ENCODE measurements at places on chromosomes 2 and 18.

- DNase-seq = no peak
Observed at GRCh38 chr2:23944976-23945375, 4.7 kb downstream of the UBXN2A start.

GRCh38 chr2:55490554-55490953 lies 29.0 kb upstream of the CFAP36 start:
- no peak for DNase-seq

DNA sequence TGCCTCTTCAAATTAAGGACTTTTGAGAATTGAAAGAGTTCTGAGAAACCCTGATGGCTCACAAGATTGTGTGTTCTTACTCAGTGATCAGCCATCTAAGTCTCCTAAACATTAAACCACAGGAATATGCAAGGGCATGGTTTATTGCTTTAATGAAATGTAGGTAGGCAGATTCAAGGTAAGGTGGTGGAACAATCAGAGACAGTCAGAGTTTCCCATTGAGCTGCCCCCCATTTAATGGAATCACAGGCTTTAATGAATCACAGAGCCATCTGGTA lies 107.8 kb upstream of the LRATD1 start:
- no peak for DNase-seq

DNA sequence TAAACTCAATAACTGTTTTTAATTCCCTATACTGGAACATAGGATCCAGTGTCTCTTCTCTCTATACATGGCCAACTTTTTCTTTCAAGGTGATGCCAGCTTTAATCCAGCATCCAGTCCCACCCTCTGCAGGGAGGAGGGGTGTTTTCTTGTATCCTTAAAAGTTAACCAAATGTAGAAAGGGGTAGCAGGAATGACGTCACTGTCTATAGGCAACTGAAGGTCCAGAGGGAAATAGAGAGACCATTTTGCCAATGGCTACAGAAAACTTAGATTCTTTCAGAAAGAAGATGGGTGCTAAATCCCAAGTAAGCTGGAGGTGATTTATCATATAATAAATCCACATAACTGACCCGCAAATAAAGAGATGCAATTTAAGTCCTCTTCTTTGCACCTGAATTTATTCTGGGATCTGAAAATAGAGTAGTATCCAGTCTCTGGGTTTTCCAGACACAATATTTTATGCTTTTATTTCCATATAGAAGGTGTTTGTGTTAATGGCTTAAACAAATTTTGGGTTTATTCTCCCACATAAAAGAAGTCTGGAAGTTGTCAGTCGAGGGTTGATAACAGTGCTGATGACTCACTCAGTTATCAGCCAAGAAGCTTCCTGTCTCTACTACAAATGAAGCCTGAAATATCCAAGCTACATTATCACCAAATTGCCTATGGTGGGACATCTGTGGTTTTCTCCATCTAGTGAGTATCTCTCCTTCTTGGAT lies 5.7 kb upstream of the DNER start:
- no peak for DNase-seq

- peak; percentile 97 for DNase-seq
Observed at GRCh38 chr2:210170446-210171303, 534 bp downstream of the KANSL1L start.

- no peak for DNase-seq
Observed at GRCh38 chr2:42897358-42897757, 105.0 kb upstream of the HAAO start.

DNA sequence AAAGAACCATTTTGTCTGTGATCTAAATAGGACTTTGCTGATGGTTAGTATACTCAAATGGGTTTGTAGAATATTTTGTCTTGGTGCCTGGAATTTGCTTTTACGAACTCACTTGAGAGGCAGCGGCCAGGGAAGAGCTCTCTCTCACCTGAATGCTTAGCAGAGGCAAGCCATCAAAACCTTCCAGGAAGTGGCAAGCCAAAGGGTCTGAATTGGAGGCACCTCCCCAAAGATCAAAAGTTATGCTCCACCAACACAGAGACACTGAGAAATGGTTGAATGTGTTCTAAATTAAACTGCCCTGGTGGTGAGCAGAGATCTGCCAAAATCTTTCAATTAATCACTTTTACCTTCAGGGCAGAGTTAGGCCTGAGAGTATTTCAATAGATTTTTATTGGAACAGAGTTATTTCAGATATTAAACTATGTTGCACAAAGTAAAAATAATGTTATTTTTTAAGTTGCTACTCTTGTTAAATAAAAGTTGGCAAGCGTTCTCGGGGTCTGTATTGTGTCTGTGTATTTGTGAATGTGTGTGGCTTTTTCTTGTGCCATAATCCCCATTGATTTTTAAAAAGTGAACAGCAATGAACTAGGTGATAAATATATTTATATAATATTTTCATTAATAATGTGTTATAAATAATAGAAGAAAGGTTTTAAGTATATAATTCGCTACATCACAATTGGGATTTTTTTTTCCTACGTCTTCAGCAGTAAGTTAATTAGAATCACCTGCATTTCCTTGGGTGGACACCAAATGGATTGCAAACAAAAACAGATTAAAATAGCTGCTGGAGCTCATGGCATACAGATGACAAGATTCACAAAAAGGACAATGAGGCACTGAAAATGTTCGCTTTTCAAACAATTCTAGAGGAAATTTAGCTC lies 416.1 kb downstream of the ARHGAP15 start:
- no peak for DNase-seq

DNA sequence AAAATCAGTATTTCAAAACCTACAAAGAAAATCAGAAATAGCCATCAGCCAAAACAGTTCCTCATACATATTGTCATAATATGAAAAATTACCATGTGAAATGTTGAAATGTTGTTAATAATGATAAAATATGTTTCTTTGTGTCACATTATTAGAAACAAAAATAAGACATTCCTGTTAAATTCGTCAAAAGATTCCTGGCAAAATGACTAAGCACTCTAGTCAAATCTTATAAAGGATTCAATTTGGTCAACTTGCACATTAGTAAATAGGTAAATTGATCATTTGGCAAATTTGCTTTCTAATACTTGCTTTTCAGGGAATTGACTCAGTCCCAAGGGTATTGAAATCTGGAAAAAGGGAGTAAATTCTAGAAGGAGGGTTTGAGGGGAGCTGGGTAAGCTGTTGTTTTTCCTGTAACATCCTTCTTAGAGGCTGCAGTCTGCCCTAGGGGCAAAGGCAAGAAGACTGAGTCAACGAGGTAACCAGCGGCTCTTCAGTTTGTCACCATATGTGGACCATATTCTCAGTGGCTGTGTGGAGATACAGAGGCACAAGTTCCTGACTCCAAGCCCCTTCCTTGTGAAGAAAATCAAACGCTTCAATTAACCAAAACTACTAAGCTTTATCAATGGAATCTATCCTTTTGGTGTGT lies 482.3 kb downstream of the TNS1 start:
- DNase-seq = no peak

DNA sequence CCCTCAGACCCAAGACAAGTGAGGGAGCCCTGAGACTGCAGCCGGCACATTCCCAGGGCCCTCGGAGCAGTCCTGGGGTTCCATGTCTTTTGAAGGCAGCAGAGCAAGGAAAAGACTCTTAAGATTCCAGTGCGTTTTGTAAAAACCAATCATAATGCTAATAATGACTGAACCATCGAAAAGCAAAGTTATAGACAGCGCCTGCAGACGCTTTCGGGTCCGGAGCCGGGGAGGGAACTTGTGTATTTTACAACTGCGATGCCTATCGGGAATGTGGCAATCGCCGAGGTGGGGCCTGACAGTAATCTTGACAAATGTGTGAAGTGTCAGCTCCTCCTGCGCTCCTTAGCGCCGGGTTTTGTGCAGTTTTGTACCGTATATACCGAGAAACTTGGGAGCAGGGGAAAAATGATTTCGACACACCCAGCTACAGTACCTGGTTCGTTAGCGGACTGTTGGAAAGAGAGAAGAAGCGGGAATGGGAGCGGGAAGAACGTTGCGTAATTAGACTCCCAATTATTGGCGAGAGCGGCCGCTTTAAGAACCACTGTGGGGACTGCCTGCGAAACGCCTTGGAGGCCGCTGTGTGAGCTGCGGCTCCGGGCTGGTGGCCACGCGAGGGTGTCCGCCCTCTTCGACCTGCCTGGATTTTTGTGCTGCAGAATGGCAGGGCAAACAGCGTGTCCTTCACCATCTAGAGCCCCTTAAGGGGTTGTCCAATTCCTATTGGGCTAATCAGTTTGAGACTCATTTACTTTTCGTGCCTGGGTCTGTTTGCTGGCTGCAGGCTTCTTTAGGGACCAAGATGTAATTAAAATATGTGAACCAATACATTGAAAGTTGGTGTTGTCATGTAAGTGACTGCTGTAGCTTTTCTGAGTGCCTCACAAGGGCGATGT lies 2.4 kb downstream of the EPAS1 start:
- DNase-seq = no peak

DNA sequence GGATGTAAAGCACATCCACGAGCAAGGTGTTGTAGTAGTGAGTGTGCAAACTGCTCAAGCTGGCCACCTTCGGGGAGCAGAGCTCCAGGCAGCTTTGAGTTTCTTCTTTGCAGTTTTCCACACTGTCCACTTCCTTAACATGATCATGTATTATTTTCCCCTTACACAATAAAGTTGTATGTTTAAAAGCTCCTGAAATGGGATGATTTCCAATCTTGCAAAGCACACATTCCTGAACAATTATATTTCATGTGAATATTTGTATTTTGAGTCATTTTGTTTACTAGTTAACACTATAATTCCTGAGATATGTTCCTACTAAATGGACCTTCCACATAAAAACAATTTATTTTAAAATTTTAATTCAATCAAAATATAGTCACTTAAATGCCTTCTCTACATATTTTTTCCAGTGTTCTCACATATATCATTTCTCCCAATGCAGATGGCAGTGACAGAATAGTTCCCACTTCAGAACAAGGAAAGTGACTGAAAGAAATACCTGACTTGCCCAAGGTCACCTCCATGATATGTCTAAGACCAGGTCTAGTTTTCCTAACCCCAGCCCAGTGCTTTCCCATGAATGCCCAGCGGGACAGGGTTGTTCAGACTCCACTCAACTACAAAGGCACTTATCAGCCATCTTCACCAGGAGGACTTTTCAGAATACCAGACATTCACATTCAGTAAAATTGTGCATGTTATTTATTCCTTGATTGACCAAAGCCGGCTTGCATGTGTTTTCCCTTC lies 5.5 kb downstream of the CYB5A start:
- no peak for DNase-seq

DNA sequence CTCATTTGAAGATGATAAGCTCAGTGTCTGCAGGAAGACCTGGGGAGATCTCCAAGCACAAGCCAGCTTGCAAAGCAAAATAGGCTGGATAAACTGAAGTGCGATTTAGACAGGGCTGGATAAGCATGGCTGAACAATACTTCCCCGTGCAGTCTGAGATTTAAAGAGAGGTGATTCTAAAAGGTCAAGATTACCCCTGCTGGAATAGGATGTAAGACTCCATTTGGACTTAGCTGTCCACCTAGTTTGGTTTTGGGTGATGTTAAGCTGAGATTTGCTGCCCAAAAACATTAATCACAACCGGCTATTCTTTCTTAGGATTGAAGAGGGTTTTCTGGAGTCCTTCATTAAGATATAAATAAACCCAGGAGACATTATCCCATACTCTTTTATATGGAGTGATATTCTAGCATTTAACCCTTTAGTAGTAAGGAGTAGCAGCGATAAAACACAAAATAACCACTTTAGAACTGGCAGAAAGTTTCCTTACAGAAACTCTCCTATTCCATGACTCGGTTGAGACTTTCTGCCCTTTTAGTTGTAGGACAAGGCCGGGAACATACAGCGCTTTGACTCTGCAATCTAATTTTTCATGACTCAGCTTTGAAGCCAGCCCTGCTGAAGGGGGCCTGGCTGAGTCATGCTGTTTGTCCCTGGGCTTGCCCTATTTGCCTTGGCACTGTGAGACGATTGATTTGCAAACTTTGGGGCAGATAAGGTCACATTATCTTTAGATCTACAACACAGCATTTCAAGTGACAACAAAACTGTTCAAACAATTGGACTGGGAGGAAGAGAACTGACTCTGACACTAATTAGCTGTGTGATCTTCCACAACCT lies 238.2 kb downstream of the GCA start:
- no peak for DNase-seq

GRCh38 chr2:162945785-162946184 lies 107.2 kb upstream of the KCNH7 start:
- no peak for DNase-seq

DNA sequence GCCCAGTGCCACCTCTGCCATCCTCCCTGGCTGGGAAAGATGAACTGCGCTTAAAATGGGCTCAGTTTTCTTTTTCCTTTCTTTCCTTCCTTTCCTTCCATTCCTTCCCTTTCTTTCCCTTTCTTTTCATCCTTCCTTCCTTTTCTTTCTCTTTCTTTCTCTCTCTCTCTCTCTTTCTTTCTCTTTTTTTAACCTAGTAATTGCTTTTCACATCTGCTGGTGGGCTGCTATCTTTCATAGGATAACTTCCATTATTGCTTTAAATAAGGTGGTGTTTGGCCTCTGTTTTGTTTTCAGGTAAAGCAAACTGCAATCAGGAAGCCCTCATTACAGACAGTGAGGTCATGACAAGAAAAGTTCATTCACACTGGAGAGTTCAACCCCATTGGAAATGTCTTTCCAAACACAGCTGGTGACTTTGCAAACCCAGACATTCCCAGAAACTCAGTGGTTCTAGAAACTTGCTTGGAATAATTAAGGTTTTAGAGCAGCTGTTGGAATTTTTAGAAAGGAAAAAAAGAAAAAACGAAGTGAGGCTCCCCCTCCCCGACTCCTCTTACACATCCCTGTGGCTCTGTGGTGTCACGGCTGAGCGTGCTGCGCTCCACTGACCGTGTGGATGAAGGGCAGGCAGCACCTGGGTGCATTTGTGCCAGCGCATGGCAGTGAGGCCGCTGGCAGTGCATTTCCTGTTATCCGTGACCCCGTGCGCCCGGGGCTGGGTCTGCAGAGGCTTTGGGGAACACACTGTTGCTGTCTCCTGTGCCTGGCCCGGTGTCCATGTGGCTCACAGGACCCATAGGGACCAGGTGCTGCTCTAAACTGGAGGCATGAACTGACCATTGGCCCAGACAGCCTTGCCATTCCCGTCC lies 76.9 kb downstream of the MBP start:
- no peak for DNase-seq
